H4 (cell line): ENCODE measurements at places on chromosomes 6 and 20. TPM values are rescaled to one million over a fixed set of nuclear protein-coding genes. Genes with fewer than 3 reads are reported as not detected.

DNA sequence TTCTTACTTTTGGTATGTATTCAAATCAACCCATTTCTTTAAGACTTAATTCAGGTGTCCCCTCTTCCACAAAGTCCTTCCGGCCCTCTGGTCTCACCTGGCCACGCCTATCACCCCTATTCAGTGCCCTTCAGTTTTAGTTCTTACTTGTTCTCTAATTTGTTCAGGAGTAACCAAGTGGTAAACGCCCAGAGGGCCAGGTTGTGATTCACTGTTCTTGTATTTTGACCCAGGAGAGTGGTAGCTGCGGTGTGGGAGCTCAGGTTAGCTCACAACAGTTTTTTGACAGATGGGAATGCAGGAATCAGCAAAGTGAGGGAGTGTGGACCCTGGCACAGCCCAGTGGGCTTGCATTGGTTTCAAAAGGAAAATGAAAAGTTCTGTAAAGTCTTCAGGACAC is 81.7 kb upstream of the RIPOR2 start:
- no peak for DNase-seq

Gene KCNB1
- total RNA-seq: 0.02 TPM in 1 of 2 replicates, not detected in the other

DNA sequence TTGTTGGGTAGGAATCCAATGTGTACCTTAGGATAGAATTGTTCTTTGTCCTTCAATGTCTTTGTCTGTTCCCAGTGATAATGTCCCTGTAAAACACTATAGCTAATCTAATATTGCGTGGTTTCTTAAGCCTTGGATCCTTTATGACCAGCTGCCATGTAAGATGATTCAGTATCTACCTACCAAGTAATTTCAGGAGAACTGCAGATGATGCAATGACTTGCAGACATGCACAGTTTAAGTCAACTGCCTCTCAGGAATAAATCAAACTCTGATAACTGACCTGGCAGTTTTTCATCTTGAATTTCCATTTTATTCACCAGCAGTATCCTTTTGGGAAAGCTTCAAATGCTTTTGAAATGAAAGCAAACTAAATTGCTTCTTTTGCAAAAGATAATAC is 157.8 kb downstream of the TPBG start:
- no peak for DNase-seq

GRCh38 chr6:29792123-29793035 is 35.2 kb upstream of the HLA-G start:
- DNase-seq: no peak

Gene SLC35D3
- total RNA-seq: not detected in 2 replicates

Gene TFAP2C
- 6.2 and 7.2 TPM in 2 replicates for total RNA-seq

Gene OR2H1
- not detected in 2 replicates for total RNA-seq

Gene ZKSCAN3
- 3.7 and 4.1 TPM in 2 replicates for total RNA-seq

- peak; percentile 8 for DNase-seq
These were observed 646.6 kb upstream of the HS3ST5 start for GRCh38 chr6:114989279-114989964.

- DNase-seq: no peak
These were observed 34.8 kb upstream of the ZFP64 start for GRCh38 chr20:52226370-52226769.

GRCh38 chr6:51302431-51302830 is 483.8 kb downstream of the TFAP2B start:
- DNase-seq: no peak

Gene ZNF512B
- 2.2 and 4.4 TPM in 2 replicates for total RNA-seq

DNA sequence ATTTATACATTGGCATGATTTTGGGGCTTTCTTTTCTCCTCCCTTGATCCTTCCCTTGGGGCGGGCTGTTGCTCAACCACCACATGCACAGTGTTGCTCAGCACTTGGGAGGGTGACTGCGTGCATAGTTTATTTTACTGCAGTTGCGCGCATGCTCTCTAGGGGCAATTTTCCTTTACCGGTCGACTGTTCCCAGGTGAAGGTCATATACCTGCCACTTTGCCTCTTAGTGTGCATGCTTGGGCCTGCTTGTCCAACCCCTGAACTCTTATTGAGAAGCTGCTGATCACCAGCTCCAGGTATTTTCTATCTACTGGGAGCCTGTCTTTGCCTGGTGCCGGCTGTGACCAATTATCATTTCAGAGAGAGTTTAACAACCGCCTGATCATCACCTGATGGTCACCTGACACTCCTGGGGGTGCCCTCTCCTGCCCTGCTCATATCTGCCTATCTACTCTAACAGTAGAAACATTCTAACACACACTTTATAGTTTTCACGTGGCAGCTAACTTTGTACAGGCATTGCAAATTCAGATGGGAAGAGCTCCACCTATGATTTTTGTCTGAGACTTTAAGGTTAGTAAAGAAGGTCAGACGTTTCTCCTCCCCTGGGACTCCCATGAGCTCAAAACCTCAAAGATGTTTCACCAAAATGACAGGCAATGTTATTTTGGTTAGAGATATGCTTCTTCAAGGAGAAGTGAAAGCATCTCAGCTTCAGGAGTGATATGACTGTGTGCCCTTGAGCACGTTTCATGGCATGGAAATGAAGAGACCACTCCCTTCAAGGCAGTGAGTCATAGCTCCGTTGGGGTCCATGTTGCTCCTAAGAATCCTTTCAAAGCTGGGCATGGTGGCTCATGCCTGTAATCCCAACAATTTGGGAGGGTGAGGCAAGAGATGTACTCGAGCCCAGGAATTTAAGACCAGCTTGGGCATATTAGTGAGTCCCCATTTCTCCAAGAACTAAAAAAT is 227.5 kb upstream of the MYLIP start:
- peak; percentile 41 for DNase-seq

Gene TCFL5
- total RNA-seq: 10.3 and 11.7 TPM in 2 replicates

DNA sequence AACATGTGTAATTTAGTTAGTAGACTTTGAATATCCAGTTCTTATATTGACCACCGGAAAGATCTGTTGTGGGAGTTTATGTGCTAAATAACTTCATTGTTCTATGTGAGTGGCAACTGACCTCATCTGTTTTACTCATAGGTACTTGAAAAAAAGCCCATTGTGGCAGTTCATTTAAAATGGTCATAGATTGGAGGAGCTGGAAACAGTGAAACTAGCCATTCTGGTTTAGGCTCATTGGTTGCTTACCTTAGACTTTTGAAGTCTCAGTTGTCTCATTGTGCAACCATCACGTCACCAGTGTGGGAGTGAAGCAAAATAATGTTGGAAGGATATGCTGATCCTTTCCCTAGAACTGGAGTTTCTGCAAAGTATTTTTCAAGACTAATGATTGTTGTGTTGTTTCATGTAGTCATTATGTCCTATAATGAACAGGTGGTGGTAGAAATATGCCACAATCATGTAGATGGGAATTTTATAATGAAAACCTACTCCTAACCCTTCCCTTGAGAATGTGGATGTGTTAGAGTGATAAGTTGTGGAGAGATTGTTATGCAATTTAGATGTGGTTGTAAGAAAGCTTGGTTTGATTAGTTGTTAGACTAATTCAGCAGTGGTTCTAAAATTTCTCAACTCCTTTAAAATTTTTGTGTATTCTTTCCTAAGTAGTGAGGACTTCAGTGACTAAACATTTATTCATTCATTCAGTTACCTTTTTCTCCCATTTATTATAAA is 18.3 kb downstream of the DSP start:
- no peak for DNase-seq

GRCh38 chr6:108961985-108962384 is 113.8 kb downstream of the ARMC2 start:
- no peak for DNase-seq

Gene HUS1B
- 2.1 TPM in 1 of 2 replicates, not detected in the other for total RNA-seq

DNA sequence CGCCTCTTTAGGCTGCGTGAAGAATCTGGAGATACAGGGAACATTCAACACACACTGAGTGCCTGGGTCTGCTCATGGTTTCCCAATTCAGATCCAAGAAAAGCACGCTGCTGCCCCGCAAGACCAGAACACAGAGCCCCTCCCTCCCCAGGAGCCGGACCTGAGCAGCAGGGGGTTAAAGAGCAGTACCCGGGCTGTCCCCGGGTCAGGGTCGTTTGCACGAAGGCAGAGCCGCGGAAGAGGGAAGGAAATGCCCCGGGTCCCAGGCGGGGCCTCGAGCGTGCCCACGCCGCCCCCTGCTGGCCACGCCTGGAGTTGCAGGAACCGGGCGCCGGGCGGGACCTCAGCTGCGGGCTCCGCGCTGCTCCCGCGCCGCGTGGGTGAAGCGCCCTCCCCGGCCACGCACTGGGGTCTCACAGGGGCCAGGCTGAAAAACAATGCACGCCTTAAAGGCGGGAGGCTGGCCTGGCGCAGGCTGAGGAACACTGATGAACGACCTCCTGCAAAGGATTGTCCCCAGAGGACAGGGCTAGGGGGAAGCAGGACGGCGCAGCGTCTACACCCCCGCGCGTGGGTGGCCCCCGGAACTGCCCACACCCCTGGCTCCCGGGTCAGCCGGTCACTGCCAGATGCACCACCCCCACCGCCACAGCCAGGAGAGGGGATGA is 48.9 kb downstream of the ANKRD60 start:
- DNase-seq: peak; percentile 17

DNA sequence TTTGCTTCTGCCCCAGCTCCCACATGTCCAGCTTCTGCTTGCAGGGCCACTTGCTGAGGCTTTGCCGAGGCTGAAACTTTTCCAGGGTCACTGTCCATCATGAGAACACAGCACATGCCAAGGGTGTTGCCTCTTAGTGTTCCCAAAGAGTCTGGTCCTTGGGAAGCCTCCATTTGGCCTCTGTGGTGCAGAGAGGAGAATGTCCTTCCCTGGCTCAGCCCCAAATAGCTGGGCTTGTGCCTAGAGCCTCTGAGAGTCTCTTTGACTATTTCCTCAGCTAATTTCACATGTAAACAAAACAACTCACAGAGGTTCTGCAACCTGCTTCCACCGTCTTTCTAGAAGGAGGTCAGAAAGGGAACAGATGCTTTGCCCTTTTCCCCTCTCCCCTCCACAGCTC is 40.4 kb upstream of the RAB23 start:
- no peak for DNase-seq

Gene STX16
- 6.1 and 8.8 TPM in 2 replicates for total RNA-seq

Gene PNPLA1
- total RNA-seq: not detected in 2 replicates
